ENCODE measurements at places on chromosomes 1 and 21.

DNA sequence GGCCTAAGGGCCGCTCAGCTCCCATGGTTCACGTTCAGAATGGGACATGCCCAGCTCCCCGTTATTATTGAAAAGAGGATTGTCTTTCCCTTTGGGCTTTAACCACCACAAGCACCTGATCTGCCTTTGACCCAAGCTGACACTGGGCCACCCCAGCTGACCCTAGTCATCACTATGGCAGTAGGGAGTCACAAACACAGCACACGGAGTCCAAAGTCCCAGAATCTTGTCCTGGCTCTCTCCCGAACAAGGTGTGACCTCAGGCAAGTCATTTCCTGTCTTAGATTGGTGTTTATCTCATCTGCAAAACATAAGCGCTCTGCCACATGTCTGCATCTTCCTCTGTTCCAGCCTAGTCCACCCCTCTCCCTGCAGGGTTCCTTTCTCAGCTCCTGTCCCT is 31.5 kb downstream of the IGFN1 start:
- no peak for DNase-seq

GRCh38 chr1:155277902-155278688 is 832 bp downstream of the HCN3 start:
- DNase-seq = peak; percentile 8

- DNase-seq = no peak
Observed at GRCh38 chr1:71351438-71351837, 270.6 kb upstream of the ZRANB2 start.

GRCh38 chr1:17439250-17440073 is at the start of gene RCC2:
Gene RCC2, minus strand, starts transcription at chr1:17439677. Its CDS starts 1,163 bp downstream, at chr1:17438514.
- no peak for DNase-seq

GRCh38 chr1:172951730-172952365 is 98.9 kb downstream of the TNFSF18 start:
- no peak for DNase-seq

GRCh38 chr1:33443080-33443704 is 12.3 kb upstream of the PHC2 start:
- no peak for DNase-seq

- no peak for DNase-seq
Observed at GRCh38 chr21:45040739-45041138, 33.6 kb upstream of the ADARB1 start.

- DNase-seq = no peak
Observed at GRCh38 chr1:110728388-110729001, 53.8 kb upstream of the KCNA3 start.

- no peak for DNase-seq
Observed at GRCh38 chr1:153606194-153606593, 6.7 kb downstream of the S100A16 start.

DNA sequence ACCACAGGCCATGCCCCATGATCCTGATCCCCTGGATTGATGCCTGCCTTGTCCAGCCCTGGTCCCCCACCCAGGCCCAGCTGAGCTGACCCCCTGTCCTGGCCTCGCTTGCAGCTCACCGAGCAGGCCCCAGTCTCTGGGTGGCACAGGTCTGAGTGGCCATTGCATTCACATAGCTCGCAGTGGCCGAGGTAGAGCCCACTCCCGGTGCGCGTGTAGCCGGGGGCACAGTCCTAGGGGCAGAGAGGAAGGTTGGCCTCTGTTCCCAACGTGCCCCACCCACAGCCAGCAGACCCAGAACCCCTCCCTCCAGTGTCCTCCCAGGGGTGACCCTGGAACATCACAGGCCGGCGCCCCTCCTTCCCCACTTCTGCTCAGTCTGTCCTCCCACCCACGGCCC is 51.9 kb downstream of the LDLRAD2 start:
- no peak for DNase-seq
